ENCODE measurements at places on chromosomes 2 and 18.

- DNase-seq, result no peak
These were observed 28.5 kb upstream of the EMILIN2 start for GRCh38 chr18:2818281-2818680.

- no peak for DNase-seq
These were observed 47.8 kb downstream of the TMEM163 start for GRCh38 chr2:134670955-134671354.

DNA sequence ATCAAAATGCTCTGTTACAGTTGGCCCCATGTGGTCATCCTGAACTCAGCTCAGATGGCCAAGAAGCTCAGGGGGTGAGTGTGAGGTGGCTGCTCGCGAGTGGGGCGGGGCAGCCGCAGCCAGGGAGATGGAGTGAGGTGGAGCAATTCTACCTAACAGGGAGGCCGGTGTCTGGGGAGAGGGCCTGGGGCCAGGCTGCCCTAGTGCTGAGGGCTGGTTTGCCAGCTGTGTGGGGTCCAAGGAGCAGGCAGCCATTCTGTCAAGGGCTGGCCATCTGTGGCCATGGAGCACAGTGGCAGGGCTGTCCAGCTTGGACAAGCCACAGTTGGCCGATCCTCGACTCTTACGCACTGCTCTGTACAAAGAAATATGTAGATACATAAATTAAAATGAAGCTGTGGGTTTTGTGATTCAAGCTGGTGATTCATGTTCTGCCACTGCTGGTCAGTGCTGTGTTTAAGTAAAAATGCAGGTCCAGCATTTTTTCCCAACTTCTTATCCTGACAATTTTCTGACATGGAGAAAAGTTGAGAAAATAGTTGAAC lies 82.1 kb downstream of the HS6ST1 start:
- no peak for DNase-seq

DNA sequence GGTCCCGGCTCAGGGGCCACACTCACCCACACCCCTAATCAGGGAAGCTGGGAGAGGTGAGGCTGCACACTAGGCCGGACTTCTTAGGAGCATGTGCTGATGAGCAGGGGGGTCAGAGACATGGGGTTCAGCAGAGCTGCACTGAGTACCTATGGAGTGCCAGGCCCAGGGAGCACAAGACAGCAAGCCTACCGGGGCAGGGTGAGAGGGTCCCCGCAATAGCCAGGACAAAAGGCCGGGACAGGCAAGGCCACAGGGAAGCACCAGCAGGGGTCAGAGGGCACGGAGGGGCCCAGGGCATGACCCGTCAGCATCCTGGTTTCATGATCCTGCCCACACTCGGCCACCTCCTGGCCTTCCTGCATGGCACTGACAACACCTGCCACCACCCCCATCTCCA lies 73.5 kb downstream of the TNS1 start:
- DNase-seq, result no peak

GRCh38 chr2:206388698-206389097 lies 54.6 kb upstream of the ADAM23 start:
- DNase-seq, result no peak

DNA sequence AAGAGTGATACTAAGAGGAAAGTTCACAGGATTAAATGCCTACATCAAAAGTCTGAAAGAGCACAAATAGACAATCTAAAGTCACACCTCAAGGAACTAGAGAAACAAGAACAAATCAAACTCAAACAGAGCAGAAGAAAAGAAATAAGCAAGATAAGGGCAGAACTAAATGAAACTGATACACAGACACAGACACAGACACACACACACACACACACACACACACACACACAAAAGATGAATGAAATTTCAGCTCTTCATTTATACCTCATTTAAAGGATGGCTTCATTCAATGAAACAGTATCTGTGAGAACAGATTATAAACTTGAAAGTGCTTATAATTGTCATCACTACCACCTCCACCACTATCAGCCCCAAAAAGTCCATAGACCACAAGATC lies 428.9 kb downstream of the MBD2 start:
- no peak for DNase-seq

- DNase-seq, result no peak
These were observed 73.9 kb downstream of the MAP4K4 start for GRCh38 chr2:101771227-101771902.

- DNase-seq, result no peak
These were observed 181.7 kb upstream of the CRIM1 start for GRCh38 chr2:36173760-36174404.

- DNase-seq, result no peak
These were observed 337.4 kb upstream of the SLC14A2 start for GRCh38 chr18:45277908-45278307.

DNA sequence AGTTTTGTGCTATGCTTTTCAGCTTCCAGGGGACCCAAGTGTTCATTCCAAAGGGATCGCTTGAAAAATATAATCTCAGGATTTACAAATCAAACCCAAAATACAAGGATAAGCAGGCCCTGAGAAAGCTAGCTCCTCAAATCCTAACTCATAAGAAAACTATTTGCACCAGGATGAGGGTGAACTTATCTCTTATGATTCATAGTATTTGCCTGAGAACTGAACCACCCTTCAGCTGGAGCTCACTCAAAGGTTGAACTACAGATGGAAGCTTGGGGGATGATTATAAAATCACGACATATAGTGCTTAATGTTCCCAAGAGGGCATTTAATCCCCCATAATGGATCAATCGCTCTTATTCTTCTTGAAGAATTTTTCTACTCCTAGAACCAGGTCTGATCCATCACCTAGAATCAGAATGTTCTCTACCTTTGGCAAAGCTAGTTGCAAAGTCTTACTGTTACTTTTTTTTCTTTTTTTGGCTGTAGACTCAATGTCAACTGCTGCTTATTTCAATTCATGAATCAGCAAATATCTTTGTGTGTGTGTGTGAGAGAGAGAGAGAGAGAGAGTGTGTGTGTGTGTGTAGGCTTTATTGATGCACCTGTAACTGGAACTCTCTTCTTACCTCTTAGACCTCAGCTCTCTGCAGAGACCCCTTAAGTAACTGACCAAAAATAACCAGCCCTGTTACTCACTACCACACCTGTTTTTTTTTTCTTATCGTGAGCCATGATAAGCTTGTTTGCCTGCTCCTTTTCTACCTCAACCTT lies 44.8 kb downstream of the ARL4C start:
- DNase-seq, result no peak

DNA sequence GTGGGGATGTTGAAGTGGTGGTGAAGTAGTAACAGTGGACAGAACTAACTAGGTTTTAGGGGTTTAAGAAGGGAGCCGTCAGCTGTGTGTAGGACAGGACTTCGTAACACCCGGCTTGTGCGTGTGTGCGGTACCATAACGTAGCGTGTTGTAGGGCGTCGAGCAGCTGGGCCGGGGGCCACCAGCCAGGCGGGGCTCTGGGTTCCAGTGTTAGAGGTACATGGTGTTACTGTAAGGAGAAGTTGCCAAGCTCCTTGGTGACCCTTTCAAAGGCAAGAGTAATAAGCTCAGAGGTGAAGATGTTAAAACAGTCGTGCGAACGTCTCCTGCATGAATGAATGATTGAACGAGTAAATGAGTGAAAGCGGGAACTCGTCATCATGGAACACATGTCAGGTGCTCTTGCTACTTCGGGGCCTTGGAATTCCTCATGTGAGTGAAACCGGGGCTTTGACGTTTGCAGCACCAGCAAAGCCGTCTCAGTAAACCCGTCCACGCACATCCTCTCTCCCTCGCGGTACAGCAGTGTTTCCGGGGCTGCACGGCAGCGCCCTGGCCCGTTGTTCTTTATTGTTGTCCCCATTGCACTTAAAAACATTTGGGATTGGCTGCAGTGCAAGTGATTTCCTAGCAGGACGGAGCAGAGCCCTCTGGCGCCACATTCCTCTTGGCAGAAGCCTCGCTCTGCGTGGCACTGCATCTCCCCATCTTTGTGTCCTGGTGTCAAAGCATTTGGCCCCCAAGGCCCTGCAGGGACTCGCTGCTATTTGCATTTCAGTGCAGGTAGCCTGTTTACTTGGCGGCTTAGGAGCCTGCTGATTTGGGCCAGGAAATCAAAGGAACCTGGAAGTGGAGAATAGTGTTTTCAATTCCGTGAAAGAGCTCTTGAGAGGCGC lies 115.0 kb downstream of the GBX2 start:
- no peak for DNase-seq

DNA sequence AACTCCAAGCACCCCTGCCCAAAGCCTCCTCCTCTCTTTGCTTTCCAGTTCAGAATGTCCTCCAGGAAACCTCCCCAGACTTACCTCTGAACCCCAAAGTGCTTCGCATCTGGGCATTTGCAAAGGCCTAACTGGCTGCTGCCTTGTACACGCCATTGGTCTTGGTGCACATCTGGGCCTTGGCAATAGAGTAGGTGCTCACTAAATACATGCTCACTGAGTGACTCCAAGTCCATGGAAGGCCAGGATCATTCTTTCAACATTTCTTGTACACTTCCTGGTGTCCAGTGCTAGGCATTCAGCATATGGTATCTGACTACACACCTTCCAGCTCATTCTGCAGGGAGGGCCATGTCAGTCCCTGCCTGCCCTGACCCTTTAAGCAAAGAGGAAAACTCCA lies 28.4 kb downstream of the MRPL35 start:
- DNase-seq, result no peak

DNA sequence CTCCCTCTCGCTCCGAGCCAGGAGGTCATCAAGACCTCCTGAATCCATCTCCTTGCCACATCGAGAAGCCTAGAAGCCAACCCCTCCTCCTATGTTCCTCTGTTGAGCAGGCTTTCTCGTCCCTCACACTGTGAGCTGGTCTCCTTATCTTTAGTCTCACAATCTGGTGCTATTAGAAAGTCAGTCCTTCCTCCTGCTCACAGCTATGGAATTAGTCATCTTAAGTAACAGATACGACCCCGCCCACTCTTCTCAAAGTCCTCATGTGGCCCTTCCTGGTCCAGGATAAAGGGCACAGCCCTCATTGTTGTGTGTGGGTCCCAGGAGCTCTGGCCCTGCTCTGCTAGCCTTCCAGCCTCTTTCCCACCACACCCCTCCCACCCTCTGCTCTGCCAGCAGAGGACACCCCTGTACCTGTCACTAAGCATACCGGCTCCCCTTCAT lies 41.4 kb upstream of the TRIB2 start:
- no peak for DNase-seq

- no peak for DNase-seq
These were observed 244.8 kb downstream of the IKZF2 start for GRCh38 chr2:212906620-212907019.

GRCh38 chr2:10232096-10232815 lies 70.4 kb upstream of the HPCAL1 start:
- DNase-seq, result no peak

- peak; percentile 66 for DNase-seq
These were observed 13.4 kb upstream of the COPS8 start for GRCh38 chr2:237072067-237072931.

DNA sequence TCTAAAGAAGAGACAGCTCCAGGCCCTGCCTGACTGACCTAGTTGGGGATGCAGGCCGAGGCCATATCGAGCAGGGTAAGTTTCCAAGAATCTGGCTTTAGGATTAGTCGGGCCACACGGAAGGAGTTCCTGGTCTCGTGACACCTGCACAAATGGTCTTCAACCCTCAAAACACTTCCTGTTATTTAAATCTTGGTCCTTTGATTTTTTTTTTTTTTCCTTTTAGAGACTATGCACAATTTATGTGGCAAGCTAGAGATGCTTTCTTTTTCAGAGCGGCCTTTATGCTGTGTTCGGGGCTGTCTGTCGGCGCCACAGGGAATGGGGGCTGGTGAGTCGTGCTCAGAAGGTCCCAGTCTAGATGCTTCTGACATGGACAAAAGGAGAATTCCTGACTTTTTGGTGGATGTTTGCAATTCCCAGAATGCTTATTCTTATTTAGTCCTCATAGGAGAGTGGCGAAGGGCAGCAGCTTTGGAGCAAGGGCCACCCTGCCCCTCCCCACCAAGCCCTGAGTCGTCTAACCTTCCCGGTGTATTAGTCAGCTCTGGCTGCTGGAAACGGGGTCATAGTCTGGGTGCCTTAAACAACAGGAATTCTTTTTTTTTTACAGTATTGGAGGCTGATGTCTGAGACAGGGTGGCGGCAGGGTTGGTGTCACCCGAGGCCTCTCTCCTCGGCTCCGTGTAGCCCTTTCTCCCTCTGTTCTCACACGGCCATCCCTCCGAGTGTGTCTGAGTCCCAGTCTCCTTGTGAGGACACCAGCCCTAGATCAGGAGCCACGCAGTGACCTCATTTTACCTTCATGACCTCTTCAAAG lies 27.4 kb downstream of the HPCAL1 start:
- DNase-seq, result no peak

- DNase-seq, result no peak
These were observed 79.6 kb upstream of the CTLA4 start for GRCh38 chr2:203787979-203788378.

- no peak for DNase-seq
These were observed 188.7 kb downstream of the MBD5 start for GRCh38 chr2:148209603-148210002.

DNA sequence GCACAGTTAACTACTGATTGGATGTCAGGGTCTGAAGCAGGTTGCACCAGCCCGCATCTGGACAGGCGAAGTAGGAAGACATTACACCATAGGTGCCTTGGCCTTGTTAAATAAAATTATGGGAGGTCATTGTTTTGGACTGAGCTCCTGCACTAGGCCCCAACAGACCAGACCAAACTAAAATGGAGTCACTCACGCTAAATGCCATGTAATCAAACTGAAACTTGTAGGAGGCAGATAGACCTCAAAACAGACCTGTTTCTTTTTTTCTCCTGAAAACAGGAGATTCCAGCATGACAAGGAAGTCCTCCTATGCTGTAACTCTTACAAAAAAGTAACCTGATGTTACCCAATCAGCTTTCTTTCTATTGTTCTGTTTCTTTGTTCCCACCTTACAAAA lies 15.5 kb upstream of the NFU1 start:
- DNase-seq, result no peak

DNA sequence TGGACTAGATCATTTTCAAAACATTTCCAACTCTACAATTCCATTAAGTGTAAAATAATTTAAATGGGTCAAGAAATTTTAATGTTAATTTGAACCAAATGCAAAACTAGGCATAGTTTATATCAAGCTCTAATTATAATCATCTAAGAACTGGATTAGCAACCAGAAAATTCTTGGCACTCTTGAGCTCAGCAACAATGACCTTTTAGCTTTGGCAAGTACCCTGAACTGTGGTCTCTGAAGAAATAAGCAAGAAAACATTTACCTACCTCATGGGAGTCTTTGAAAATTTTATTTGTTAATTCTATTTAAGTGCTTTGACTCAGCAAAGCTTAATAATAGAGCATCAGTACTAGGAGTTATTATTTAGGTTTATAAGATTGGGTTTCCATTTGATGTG lies 313.2 kb downstream of the SATB2 start:
- no peak for DNase-seq

DNA sequence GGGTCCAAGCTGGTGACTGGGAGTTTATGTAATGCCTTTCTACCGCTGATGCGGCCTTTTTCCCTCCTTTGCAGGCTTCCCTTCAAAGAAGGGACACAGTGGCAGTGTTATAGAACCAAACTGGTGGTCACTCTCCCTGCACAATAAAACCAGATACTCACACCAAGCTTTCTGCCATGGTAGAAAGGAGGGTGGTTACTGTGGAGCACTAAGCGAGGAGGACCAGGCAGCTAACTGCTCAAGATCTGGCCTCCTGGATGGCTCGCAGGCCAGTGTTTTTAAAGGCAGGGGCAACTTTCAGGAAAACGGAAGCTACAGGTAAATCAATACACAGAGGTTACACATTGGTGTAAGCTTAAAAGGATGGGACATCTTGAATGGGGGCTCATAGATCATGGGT lies 89.4 kb downstream of the BIN1 start:
- no peak for DNase-seq

GRCh38 chr2:14364471-14364870 lies 268.0 kb upstream of the LRATD1 start:
- DNase-seq, result no peak

- no peak for DNase-seq
These were observed 79.6 kb downstream of the STPG4 start for GRCh38 chr2:47075361-47076125.

GRCh38 chr18:49018554-49019445 lies 68.0 kb upstream of the SMAD7 start:
- DNase-seq, result no peak

Data from heart right ventricle (tissue), 16 donors.